HuH-7 (cell line): ENCODE measurements at places on chromosomes 1 and 21.

- DNase-seq, result peak; percentile 66
Measured at GRCh38 chr1:83999316-83999819, 436 bp upstream of the TTLL7 start.

GRCh38 chr1:44831516-44831915 lies 11.5 kb downstream of the PTCH2 start:
- DNase-seq, result no peak

DNA sequence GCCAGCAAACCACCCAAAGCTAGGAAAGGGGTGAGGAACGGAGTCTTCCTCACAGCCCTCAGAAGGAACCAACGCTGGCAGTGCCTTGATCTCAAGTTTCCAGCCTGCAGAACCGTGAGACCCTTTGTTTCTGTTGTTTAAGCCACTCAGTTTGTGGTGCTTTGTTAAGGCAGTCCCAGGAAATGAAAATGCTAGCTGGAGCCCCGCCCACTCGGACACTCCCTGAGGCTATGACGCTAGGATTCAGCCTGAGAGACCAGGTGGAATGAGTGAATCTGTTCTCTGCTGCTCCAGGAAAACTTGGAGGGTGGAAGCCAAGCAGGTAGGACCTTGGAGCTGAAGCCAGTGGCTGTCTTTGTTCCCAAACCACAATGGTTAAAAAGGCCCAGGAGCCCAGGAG lies 196.5 kb upstream of the POU3F1 start:
- no peak for DNase-seq

- DNase-seq, result no peak
Measured at GRCh38 chr1:162930532-162930931, 69.6 kb upstream of the CCDC190 start.

GRCh38 chr1:158203693-158204457 lies 23.2 kb downstream of the CD1D start:
- DNase-seq, result peak; percentile 43

- DNase-seq, result no peak
Measured at GRCh38 chr1:184416481-184416880, 29.7 kb downstream of the C1orf21 start.
